ENCODE measurements at places on chromosomes 13 and 19. TPM values are rescaled to one million over a fixed set of nuclear protein-coding genes. Genes with fewer than 3 reads are reported as not detected.
A peak's percentile ranks its signal among the peaks of the same experiment; 100 is the strongest.

GRCh38 chr13:47433461-47434005, 536.7 kb upstream of the HTR2A start:
- no peak for DNase-seq

- DNase-seq, result peak; percentile 67
Measured at GRCh38 chr13:109773276-109773675, 13.1 kb downstream of the IRS2 start.

- DNase-seq, result peak; percentile 26
Measured at GRCh38 chr19:48969276-48970138, 4.4 kb downstream of the FTL start.

Gene SIGLEC7
- total RNA-seq, result not detected

GRCh38 chr13:78476910-78477309, 126.4 kb downstream of the POU4F1 start:
- DNase-seq, result no peak

GRCh38 chr13:95547531-95548167, 4.9 kb upstream of the CLDN10 start:
- no peak for DNase-seq

DNA sequence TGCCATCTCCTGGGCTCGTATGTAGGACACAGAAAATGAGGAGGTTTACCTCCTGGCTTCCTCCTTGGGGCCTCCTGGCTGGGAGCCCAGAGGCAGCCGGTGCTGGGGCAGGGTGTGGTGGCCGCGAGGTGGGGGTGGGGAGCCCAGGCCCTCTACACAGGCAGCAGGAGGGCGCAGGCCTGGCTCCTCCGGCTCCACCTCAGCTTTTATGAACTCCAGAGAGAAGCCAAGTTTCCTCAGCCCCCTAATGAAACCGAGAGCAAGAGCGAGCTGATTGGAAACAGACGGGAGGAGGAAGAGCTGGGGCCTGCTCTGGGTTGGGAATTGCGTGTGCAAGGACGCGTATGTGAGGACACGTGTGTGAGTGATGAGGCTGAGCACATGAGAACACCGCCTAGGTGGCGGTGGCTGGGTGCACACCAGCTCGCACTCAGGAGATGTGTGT, 23.1 kb downstream of the LYL1 start:
- peak; percentile 14 for DNase-seq

DNA sequence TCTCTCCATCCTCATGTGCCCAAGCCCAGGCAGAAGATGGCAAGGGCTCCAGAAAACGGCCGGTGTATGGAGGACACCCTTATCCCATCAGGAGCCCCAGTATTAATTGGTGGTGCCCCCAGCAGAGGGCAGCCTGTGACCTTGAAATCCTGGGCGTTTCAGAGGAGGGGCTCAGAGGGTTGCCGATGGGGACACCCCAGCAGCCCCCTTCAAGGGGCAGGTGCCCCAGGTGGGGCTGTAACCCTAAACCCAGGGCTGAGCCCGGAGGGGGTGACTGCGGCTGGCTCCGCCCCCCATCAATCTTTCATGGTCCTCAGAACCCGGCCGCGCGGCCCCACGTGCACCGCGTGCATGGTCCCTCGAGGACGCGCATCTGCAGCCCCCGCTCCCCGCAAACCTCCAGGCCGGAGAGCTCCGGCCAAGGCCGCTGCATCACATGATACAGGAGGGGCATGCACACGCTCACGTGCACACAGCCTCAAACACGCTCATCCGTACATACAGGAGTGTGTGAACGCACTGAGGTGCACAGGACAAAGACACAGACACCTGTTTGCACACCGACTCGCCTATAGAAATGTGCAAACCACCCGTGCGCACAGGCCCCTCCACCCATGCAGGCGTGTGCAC, 949 bp downstream of the RAB3A start:
- DNase-seq, result no peak

Gene C19orf73
- total RNA-seq, result 1.9 TPM

Gene PSG2
- not detected for total RNA-seq

DNA sequence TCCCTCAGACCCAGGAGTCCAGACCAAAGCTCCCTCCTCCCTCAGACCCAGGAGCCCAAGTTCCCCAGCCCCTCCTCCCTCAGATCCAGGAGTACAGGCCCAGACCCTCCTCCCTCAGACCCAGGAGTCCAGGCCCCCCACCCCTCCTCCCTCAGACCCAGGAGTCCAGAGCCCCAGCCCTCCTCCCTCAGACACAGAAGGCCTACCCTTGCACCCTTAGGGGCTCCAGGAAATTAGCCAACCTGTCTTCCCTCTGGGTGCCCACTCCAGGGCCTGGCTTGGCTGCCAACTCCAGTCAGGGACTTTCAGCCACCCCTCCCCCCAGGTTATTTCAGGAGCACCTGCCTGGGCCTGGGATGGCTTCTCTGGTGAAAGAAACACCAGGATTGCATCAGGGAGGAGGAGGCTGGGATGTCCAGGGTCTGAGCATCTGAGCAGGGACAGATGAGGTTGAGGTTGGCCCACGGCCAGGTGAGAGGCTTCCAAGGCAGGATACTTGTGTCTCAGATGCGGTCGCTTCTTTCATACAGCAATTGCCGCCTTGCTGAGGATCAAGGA, at the start of gene FGF21:
TSS of gene FGF21 (plus strand) at position 441 of the 558 bp plus-strand sequence. CDS start 713 bp downstream, outside the sequence.
- DNase-seq, result no peak

Gene OPA3
- 7.0 TPM for total RNA-seq

DNA sequence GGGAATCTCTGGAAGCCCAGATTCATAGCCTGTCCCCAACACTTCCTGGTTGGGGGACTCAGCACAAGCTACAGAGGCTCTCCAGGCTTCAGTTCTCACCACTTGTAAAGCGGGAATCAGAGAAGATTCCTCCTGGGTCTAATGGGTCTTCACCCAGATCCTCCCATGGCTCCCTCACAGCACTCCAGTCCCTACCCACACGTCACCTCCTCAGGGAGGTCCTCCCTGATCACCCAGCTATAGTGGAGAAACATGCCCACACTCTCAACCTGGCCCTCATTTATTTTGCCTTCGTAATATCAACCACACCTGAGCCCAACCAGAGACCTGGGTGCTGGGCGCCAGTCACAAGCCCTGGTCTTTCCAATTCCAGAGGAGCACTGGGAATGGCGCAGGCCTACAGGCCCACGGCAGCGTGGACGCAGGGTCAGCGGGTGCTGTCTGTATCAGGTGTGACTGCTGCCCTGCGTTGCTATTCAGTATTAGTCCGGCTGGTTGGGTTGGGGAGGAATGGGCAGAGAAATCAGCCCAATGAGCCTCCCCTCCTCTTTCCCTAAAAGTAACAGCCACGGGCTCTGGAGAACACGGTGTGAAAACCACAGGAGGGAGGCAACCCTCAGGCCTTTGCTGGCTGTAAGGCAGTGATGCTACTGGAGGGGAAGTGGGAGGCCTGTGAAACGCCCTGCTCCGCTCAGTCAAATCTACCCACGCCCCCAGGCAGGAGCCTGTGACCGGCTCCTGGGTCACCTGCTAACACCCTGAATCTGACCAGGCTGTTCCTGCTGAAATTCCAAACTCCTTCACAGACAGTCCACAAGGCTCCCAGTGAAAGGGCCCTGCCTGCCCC, 5.2 kb downstream of the AKT2 start:
- no peak for DNase-seq

Gene CACNA1A
- not detected for total RNA-seq

GRCh38 chr13:97194479-97194878, 27.7 kb upstream of the MBNL2 start:
- DNase-seq, result peak; percentile 80

GRCh38 chr13:107450431-107450830, 764.9 kb downstream of the LIG4 start:
- no peak for DNase-seq

Gene PNMA8B
- under 0.01 TPM for total RNA-seq

GRCh38 chr13:41458187-41458760, 924 bp downstream of the RGCC start:
- DNase-seq, result peak; percentile 57

DNA sequence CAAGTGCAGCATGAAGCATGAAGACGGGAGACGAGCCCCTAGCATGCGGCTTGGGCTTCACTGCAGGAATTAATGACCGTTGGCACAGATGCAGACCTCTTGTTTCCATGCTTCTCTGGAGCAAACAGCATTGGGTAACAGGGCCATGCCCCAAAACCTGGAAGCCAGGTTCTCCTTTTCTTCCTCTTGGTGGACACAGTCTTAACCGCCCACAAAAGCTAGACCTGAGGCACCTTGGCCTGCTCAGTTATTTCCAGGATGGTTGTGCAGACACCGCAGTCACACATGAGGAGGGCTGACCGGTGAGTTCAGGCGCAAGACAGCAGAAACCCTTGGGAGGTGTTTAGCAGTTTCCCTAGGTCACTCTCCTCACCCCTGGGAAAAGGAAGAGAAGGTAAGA, 133.9 kb upstream of the GJB6 start:
- no peak for DNase-seq

Gene FXYD7
- not detected for total RNA-seq

- DNase-seq, result no peak
Measured at GRCh38 chr13:112744168-112745021, 54.6 kb downstream of the ATP11A start.

GRCh38 chr13:83710133-83710515, 172.2 kb downstream of the SLITRK1 start:
- DNase-seq, result peak; percentile 89

- no peak for DNase-seq
Measured at GRCh38 chr19:51002089-51002532, 707 bp upstream of the KLK8 start.

DNA sequence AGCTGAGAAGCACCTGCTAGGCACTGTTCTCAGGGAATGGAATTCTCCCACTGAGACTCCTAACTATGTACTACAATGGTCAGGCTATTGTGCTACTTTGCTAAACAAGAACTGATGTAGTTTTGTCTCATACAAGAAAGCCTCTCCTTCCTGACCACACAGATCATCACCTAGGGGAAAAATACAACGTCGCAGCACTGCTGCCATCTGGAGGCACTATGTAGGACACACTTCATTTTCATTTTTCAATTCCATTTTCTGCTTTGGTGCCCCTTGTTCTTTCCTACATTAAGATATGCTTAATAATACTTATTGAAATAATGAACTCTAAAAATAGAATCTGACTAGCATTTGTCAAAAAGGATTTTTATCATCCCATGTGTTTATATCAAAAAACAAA, 21.1 kb downstream of the PROSER1 start:
- peak; percentile 35 for DNase-seq

Gene IL12RB1
- total RNA-seq, result under 0.01 TPM

Gene EHD2
- 67.5 TPM for total RNA-seq

DNA sequence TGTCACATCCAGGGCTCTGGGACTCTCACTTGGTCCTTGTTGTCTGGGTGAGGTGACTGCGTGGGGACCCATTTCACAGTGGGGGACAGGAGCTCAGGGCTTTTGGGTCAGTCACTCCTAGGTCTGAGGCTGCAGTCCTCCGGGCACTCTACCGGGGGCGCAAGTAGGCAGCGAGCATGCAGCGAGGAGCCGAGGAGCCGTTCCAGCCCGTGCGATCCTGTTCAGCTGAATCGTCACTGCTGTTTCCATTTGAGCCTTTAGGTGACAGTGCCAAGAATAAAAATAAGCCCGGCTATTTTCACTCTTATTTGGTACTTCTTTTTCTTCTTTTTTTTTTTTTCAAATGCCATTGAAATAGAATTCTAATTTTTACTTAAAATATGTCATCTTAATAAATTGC, 126.5 kb downstream of the ZNF536 start:
- no peak for DNase-seq

GRCh38 chr13:66210677-66211076, 1019.5 kb downstream of the PCDH9 start:
- DNase-seq, result peak; percentile 20
